RWPE1 (cell line): ENCODE measurements at places on chromosomes 6 and 20.

GRCh38 chr6:151806757-151807512 lies 547 bp upstream of the ESR1 start:
- DNase-seq = no peak

DNA sequence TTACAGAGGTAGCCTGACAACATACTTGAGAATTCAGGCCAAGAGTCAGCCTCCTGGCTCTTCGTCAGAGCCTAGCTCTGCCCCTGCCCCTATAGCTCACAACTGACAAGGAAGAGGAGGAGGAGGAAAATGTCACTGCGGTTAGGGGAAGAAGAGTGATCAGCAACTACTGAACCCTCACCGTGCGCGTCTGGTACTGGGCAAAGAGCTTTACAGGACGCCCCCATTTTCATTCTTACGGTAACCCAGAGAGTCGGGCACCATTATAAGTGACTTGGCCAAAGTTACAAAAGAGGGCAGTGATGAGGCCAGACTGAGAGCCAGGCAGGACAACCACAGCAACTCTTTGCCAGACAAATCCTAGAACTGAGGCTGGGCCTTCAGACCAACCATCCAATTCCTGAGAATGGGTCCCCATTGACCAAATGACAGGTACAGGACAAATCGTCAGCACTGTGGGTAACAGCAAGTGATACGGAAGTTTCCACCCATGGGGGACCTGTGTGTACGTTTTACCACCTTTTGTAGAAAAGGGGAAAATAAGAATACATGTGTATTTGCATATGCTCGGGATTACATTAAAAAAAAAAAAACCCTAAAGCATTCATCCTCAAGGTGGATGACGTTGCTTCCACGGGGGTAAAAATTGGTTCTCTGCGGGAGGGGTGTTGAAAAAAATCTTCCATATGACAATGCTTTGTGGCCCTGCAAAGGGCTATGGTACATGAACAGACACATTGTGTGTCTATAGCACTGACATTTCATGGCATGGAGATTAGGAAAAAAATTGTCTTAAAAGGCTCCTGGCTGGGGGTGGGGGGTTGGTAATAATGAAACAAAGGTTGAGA lies 118.0 kb downstream of the NFATC2 start:
- no peak for DNase-seq

DNA sequence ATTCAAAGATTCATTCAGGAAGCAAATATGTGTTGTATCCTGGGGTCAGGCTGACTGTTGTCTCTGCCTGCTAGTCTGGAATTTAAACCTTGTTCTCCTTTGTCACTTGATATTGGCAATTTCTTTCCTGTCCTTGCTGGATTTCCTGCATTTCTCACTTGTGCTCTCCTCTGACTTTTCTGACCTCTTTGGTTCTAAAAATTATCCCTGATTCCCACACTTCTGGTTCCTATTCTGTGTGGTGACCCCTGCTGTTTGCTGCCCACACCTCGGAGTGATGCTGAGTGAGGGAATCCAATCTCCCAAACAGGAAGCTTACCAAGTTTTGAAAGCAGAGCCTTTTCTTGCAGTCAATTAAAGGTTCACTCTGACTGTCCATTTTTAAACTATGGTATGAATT lies 345.3 kb downstream of the CDKAL1 start:
- no peak for DNase-seq

DNA sequence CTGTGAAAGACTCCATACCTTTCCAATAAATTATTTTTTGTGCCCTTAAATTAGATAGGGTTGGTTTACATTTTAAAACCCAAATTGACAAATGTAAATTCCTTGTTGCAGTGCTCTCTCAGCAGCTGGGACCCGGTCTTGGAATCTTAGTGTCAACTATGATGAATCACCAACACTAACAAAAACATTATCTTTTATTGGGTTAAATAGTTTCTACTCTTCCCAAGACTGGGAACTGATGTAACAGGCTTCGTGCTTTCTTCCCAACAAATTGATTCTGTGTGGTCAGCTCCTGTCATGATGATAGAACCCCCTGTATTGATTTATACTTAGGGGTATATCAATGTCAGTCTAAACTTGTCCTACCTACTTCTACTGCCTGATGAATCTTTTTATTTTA lies 23.2 kb upstream of the AHI1 start:
- DNase-seq = no peak

- DNase-seq = no peak
These were observed 18.1 kb upstream of the SNRPB2 start for GRCh38 chr20:16711661-16712258.

GRCh38 chr20:2485661-2486060 lies 15.1 kb upstream of the SNRPB start:
- no peak for DNase-seq
